ENCODE measurements at places on chromosomes 16 and 17. TPM values are rescaled to one million over a fixed set of nuclear protein-coding genes. Genes with fewer than 3 reads are reported as not detected.
A peak's percentile ranks its signal among the peaks of the same experiment; 100 is the strongest.

SEZ6 gene
- total RNA-seq = not detected

TPPP3 gene
- not detected for total RNA-seq

EFCAB5 gene
- 0.24 TPM for total RNA-seq

FBXW10B gene
- total RNA-seq = 1.1 TPM

KRT25 gene
- total RNA-seq = not detected

GTF3C1 gene
- 52.9 TPM for total RNA-seq

SCGB1C2 gene
- not detected for total RNA-seq

USP6 gene
- total RNA-seq = 0.05 TPM

ATP1B2 gene
- total RNA-seq = 0.12 TPM

CES4A gene
- 25.9 TPM for total RNA-seq

CUEDC1 gene
- total RNA-seq = 0.29 TPM

IRX5 gene
- not detected for total RNA-seq

GRCh38 chr17:80109713-80110446 is 8.5 kb downstream of the GAA start:
- H3K36me3 ChIP-seq = no peaks in the 10 kb centered on the region
- no peaks in the 10 kb centered on the region for H3K4me1 ChIP-seq
- no peak overlapping the region for H3K27ac ChIP-seq
- no peaks in the 10 kb centered on the region for H3K27me3 ChIP-seq

GRCh38 chr16:69830534-69831211 is 68.5 kb downstream of the WWP2 start:
- H3K4me1 ChIP-seq = peaks cover 3% of the 10 kb centered on the region
- no peaks in the 10 kb centered on the region for H3K27me3 ChIP-seq
- DNase-seq = no peak

- no peak overlapping the region for H3K4me3 ChIP-seq
- no peak for DNase-seq
- H3K27me3 ChIP-seq = no peaks in the 10 kb centered on the region
These were observed 13.7 kb upstream of the TRPV3 start for GRCh38 chr17:3571043-3571900.

DNA sequence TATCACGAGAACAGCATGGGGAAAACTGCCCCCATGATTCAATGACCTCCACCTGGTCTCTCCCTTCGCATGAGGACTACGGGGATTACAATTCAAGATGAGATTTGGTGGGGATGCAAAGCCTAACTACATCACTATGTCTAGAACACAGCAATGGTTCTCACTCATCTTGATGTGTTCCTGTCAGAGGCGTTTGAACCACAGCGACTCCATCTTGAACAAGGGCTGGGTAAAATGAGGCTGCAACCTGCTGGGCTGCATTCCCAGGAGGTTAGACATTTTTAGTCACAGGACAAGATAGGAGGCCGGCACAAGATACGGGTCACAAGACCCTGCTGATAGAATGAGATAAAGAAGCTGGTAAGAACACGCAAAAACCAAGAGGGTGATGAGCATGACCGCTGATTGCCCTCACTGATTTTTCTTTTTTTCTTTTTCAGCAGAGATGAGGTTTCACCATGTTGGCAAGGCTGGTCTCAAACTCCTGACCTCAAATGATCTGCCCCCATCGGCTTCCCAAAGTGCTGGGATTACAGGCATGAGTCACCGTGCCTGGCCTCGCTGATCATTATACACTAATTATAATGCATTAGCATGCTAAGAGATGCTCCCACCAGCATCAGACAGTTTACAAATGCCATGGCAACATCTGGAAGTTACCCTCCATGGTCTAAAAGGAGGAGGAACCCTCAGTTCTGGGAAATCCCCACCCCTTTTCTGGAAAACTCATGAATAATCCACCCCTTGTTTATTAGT is 3.0 kb upstream of the PPY start:
- peaks cover 10% of the 10 kb centered on the region for H3K4me1 ChIP-seq
- H3K36me3 ChIP-seq = no peaks in the 10 kb centered on the region
- no peak for DNase-seq
- no peak overlapping the region for H3K4me3 ChIP-seq

- no peak overlapping the region for H3K27ac ChIP-seq
- no peak overlapping the region for H3K4me3 ChIP-seq
- H3K36me3 ChIP-seq = no peaks in the 10 kb centered on the region
These were observed 14.5 kb downstream of the C17orf100 start for GRCh38 chr17:6666077-6666521.

DNA sequence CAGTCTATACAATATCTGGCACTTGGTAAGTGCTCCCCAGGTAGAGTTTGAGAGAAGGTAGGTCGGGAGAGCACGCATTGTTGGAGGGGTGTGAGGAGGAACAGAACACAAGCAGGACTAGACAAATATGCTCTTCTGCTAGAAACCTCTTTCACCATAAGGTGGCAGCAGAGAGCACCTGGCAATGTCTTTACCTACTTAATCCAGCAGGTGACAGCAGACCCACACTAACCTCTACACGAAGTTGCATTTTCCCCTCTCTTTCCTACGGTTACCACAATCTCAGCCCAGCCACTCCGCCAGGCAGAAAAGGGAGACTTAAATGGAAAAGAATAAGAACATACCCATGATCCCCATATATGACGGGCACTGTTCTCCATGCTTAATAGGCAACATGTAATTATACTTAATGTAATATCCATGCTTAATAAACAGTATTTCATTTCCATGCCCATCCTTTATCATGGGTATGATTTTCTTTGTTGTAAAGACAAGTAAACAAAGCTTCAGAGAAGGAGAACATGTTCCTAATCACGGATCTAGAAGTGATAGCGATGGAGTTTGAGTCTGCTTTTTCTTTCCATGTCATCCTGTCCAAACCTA is 55.1 kb upstream of the CCL2 start:
- no peak overlapping the region for H3K4me3 ChIP-seq
- H3K27me3 ChIP-seq = peaks cover 44% of the 10 kb centered on the region
- H3K4me1 ChIP-seq = peaks cover 9% of the 10 kb centered on the region
- peak; percentile 73 for DNase-seq

DNA sequence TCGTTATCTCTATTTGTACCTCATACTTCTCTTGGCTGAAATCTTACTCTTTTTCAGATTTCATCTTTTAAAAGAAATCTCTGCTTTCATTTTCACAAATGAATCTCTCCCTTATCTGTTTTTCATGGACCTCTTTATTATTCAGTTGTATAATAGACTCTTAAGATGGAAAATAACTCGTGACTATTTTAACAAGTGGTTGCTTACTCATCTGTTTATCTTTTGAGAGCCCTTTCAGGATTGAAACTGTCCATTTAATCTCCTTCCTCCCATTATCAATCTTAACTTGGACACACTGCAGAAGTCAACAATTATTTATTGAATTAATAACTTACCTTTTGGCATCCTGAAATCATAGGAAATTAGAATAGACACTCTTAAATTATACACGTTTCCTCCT is 68.8 kb downstream of the ABCA8 start:
- no peaks in the 10 kb centered on the region for H3K36me3 ChIP-seq
- peaks cover 5% of the 10 kb centered on the region for H3K27me3 ChIP-seq
- H3K4me1 ChIP-seq = no peaks in the 10 kb centered on the region
- no peak overlapping the region for H3K27ac ChIP-seq

- no peak overlapping the region for H3K27ac ChIP-seq
- peaks cover 7% of the 10 kb centered on the region for H3K27me3 ChIP-seq
- peak overlapping the region; percentile 63 for H3K4me3 ChIP-seq
- DNase-seq = no peak
- H3K36me3 ChIP-seq = peaks cover 2% of the 10 kb centered on the region
These were observed 32.7 kb upstream of the RPH3AL start for GRCh38 chr17:385178-385835.

DNA sequence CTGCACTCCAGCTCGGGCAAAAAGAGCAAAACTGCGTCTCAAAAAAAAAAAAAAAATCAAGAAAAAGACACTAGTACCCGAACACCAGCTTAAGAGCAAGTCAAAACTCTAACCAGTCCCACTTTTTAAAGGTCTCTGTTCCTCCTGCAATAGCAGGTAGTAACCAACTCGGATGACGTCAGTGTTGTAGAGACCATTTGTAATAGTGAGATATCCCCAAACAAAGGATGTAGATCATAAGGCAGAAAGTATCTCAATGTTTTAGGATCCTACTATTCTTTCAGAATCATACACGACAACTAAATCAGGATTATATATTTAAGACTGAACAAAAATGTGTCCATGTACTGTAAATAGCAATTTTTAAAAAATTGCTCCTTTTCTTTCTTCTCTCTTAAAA is 2.4 kb downstream of the JPT1 start:
- DNase-seq = no peak
- H3K4me1 ChIP-seq = peaks cover 38% of the 10 kb centered on the region
- peaks cover 30% of the 10 kb centered on the region for H3K36me3 ChIP-seq
- H3K27ac ChIP-seq = peak overlapping the region; percentile 86

DNA sequence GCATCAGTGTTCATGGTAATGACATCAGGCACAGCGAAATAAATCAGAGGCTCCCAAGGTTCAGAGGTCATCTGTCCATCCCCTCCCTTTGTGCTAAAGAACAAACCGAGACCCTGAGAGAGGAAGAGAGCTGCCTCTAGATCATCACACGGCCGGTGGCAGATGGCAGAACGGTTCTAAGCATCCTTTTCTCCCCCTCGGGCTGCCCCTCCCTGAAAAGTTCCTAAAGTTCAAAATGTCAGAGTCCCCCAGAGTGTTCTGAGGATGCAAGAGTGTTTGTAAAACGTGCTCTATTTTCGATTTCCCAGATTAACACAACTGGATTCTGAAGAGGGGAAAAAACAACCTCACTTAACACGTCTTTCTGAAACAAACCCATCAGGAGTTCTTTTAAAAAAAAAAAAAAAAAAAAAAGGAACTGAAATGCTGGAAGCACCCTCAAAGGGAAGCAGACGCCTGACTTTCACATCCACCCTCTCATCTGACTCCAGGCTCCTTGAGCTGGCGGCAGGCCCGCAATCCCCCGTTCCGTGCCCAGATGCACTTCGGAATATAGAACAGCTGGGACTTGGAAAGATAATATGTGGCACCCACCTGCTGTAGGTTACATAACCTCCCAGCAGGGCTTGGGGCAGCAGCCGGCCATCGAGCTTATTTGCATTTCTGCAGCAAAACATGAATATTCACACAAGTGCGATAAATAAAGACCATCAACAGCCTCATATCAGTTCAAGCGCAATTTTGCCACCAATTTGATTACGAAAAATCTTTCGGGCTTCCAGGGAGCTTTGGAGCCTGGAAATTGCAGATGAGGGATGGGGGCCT is 115.5 kb upstream of the SMURF2 start:
- H3K36me3 ChIP-seq = no peaks in the 10 kb centered on the region
- no peak overlapping the region for H3K27ac ChIP-seq
- DNase-seq = no peak
- peaks cover 6% of the 10 kb centered on the region for H3K27me3 ChIP-seq

- no peak overlapping the region for H3K4me3 ChIP-seq
- H3K36me3 ChIP-seq = peaks cover 6% of the 10 kb centered on the region
- DNase-seq = no peak
- no peaks in the 10 kb centered on the region for H3K27me3 ChIP-seq
These were observed 45.9 kb downstream of the MRTFB start for GRCh38 chr16:14117051-14117450.

DNA sequence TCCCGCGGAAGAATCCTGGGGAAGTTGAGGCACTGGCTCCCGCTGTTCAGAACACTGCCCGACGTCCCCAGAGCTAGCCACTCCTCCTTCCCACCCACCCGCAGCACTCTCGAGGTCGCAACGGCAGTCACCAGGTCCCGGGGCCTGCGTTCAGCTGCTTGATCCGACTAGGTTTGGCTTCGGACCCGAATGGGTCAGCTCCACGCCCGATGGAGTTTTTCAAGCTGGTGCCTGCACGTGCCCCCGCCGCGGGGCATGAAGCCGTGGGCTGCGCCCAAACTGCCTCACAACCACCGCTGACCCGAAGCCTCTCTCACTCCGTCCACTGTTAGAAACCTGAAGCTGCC is 12.4 kb upstream of the ODF4 start:
- no peaks in the 10 kb centered on the region for H3K36me3 ChIP-seq
- peaks cover 42% of the 10 kb centered on the region for H3K27me3 ChIP-seq
- peaks cover 14% of the 10 kb centered on the region for H3K4me1 ChIP-seq
- H3K27ac ChIP-seq = no peak overlapping the region

GRCh38 chr16:89319631-89319885 is 102.1 kb downstream of the ZNF778 start:
- H3K27ac ChIP-seq = peak overlapping the region; percentile 76
- peaks cover 20% of the 10 kb centered on the region for H3K36me3 ChIP-seq
- peak overlapping the region; percentile 21 for H3K4me3 ChIP-seq
- peaks cover 96% of the 10 kb centered on the region for H3K4me1 ChIP-seq
- H3K27me3 ChIP-seq = no peaks in the 10 kb centered on the region

DNA sequence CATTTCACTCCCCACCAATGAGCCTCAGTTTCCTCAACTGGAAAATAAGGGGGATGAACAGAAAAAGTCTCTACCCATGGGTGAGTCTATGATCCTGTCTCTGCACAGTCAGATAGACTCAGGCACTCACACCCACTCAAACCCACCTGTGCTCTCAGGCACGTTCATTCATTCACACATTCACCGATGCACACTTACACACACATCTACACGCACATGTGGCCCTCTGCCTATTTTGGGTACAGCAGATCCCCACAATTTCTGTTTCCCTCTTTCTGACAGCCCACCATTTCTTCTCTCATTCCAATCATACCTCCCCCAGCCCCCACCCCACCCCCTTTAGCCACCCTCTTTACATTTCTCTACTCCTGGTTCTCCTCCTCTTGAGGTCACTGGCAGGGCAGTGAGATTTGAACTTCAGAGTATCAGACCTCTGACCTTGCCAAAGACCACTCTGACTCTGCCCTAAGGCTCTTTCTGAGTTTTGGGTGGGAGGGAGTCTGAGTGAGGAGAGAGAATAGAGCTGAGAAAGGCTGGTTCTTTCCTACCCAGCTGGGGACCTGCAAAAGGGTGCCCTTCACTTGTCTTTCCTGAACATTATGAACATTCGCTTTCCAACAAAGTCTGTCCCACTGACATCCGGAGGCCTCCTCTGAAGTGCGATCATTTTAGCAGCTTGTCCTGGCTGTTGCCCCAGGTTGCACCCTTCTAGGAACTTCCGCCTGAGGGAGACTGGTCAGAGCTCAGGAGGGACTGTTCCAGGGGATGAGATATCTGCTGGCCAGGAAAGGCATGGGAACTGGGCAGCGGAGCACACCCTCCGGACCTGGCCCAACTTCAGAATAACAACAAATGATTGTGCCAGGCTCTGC is 10.1 kb upstream of the COL1A1 start:
- H3K36me3 ChIP-seq = no peaks in the 10 kb centered on the region
- H3K27me3 ChIP-seq = peaks cover 30% of the 10 kb centered on the region
- H3K4me3 ChIP-seq = no peak overlapping the region
- H3K27ac ChIP-seq = no peak overlapping the region

GRCh38 chr16:4826980-4827379 is 20.1 kb downstream of the GLYR1 start:
- no peak overlapping the region for H3K27ac ChIP-seq
- H3K4me3 ChIP-seq = no peak overlapping the region
- no peaks in the 10 kb centered on the region for H3K4me1 ChIP-seq

- peaks cover 64% of the 10 kb centered on the region for H3K27me3 ChIP-seq
- H3K36me3 ChIP-seq = no peaks in the 10 kb centered on the region
- peaks cover 19% of the 10 kb centered on the region for H3K4me1 ChIP-seq
- DNase-seq = peak; percentile 36
- peak overlapping the region; percentile 23 for H3K4me3 ChIP-seq
These were observed 805 bp downstream of the HNF1B start for GRCh38 chr17:37743875-37744632.

DNA sequence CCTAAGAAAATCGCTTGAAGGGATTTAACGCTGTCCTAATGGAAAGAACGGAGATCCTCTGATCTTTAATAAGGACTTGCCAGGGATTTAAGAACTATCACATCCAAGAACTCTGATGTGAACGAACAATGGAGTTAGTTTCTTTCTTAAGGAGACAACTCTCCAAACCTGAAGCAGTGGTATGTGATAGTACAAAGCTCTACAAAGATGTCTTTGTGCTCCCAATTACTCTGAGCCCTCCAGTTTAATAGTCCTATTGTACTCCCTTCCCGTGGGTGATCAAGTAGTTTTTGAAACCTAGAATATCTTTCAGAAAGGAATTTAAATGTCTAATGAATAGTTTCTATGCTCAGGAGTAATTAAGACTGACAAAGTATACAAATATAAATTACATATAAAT is 123.8 kb downstream of the FTO start:
- no peak overlapping the region for H3K27ac ChIP-seq
- H3K4me1 ChIP-seq = no peaks in the 10 kb centered on the region
- no peaks in the 10 kb centered on the region for H3K27me3 ChIP-seq
- DNase-seq = no peak
